ENCODE measurements at places on chromosomes 7 and 10.

GRCh38 chr7:159271781-159272180 lies 127.1 kb upstream of the VIPR2 start:
- no peak for DNase-seq

DNA sequence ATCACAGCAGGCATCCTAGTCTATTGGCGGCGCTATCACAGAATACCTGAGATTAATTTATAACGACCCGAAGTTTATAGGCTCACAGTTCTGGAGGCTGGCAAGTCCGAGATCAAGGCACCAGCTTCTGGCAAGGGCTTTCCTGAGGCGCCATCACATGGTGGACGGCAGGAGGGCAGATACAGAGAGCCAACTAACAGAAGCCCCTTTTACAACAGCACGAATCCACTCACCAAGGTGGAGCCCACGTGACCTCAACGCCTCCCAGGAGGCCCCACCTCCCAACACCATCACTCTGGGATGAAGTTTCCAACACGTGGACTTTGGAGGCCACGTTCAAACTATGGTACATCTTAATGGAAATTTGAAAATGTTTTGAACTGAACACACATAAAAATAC lies 255.3 kb downstream of the ELFN1 start:
- DNase-seq = no peak

- no peak for DNase-seq
Measured at GRCh38 chr7:156616269-156617202, 24.0 kb upstream of the RNF32 start.

DNA sequence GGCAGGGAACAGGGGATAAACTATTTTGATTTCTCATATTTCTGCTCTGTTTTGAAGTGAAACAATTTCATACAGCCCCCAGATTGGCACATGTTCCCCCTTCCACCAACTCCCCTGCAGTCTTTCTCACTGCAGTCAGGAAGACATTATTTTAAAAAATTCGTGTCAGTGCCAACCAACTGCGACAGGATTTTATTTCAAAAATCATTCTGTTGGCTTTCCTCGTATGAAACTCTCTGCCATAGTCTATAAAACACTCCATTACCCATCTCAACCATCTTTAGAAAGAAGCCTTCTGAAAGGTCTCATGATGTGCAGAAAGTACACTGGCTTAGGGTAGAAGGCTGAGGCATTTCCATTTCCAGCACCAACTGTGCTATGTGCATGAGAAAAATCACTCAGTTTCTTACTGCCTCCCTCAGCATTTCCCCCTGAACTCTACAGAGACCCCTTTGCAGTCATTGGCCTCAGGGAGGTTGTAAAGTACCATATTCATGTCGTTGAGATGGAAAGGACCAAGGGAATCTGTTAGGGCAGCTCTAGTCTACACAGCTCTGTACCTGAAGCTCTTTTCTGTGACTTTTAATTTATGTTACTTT lies 46.9 kb downstream of the STEAP1B start:
- DNase-seq = peak; percentile 68

DNA sequence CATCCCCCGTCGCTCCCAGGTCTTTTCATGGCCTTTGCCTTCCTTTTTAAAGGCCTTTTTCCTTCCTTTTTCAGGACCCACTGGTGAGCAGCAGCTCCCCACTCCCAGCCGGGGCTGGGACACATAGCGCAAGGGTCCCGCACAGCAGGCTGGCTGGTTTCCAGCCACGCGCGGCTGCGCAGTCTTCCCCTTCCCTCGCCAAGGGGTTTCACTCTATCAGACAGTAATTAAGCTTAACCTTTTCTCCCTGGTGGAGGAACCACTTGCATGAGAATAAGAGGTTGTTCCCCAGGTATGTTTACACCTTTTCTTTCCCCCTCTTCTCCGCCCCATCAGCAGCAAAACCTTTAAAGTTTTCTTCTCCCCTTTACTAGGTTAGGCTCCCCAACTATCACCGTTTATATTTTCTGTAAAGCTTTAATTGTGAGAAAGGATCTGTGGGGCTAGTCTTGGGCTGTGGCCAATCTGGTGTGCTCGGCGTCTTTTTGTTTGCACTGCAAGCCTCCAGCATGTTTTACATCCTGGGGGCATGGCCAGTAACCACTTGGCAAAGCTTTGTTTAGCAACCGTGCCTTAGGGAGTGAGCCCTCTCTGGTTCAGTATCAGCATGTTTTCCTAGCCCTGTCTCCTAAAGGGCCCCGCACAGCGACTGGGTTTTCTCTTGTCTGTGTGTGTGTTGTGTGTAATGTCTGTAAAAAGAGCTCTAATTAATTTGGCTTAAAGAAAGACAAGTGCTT lies 219.6 kb downstream of the PHF14 start:
- no peak for DNase-seq

DNA sequence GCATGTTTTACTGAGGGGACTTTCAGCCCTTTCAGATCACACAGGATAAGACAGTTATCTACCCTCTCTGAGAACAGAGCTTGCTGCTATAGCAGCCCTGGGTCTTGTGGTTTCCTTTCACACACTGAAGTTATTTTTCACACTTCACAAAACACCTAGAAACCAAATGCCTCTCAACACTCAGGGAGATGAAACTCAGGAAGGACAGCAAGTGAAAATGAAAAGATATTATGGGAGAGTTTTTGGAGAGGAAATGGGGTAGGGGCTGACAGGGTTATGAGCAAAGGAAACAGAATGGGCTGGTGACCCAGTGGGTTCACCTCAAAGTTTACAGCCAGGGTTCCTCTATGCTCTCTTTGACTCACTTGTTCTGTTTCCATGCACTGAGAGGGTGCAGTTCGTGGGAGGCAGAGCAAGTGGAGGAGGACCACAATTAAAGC lies 17.0 kb upstream of the GIMAP2 start:
- no peak for DNase-seq

DNA sequence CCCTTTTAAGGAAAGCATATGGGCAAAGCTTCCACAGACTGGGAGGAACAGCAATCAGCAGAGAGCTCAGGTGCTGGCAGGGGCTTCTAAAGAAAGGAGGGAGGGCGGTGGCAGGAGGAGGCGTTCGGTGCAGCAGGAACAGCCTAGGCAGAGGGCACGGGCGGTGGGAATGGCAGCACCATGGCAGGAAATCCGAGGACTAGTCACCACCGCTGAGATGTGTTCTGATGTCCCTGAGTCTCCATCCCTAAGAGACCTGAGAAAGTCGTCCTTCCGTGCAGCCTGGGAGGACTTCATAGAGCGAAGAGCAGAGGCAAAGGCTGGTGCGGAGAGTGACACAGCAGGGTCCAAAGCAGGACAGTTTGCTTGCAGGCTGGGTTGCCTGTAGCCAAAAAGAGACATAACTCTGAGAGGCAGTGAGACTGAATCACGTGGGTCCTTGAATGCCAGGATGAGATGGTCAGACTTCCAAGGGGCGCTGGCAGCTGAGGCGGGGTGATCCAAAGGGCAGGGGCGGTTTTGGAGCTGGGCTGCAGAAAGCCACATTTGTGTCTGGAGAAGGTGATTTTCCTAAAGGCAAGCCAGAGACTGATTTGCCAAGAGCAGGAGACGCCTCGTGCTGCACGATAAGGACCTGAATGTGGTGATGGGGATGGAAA lies 35.8 kb upstream of the GRID1 start:
- DNase-seq = no peak

GRCh38 chr10:133253361-133253955 lies 15.8 kb downstream of the VENTX start:
- no peak for DNase-seq

DNA sequence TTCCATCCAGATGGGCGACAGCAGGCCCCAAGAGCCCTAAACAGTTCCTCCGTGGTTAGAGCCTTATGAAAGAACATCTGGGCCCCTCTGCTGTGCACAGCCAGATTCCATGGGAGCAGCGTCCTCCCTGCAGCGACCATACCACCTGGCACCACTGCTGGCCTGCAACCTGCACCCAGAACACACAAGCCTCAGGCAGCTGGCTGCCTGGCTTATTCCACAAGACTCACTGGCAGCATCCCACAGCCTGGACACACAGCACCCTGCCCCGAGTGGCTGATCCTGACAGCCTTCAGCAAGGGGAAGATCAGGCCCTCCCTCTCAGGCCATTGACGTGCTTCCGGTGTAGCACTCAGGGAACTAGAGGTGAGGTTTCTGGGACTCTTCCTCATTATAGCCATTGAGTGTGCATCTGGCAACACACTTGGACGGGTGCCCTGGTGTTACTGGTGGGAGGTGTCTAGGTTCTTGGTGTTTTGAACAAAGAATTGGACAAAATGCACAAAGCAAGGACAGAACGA lies 33.7 kb upstream of the ERCC6 start:
- DNase-seq = no peak

- no peak for DNase-seq
Measured at GRCh38 chr7:103418241-103418640, 27.8 kb downstream of the SLC26A5 start.

- no peak for DNase-seq
Measured at GRCh38 chr10:32437334-32437733, 8.6 kb upstream of the CCDC7 start.

- DNase-seq = no peak
Measured at GRCh38 chr10:98577578-98577977, 130.8 kb upstream of the HPS1 start.

DNA sequence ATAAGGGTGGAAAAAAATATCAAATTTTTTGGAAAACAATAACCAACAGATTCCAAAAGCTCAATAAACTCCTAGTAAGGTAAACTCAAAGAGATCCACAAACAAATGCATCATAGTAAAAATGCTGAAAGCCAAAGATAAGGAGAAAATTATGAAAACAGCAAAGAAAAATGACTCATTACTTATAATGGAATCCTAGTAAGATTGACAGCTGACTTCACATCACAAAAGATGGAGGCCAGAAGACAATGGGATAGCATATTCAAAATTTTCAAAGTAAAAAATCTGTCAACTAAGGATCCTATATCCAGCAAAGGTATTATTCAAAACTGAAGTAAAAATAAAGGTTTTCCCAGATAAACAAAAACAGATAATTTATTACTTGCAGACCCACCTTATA lies 183.4 kb upstream of the VIPR2 start:
- peak; percentile 9 for DNase-seq

DNA sequence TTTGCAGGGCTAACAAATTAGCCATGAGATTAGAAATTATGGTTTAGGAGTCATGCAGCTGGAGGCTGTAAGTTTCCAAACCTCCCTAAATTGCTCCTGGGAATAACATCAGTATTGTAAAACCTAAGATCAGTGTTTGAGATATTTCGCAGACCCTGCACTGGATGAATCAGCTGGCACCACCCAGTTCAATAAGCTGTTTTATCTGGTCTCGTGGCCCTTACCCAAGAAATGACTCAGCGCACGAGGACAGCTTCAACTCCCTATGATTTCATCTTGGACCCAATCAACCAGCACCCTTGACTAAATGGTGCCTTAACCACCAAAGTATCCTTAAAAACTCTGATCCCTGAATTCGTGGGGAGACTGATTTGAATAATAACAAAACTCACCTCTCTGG lies 482.0 kb upstream of the PCDH15 start:
- no peak for DNase-seq

GRCh38 chr7:42479816-42480633 lies 243.0 kb upstream of the GLI3 start:
- DNase-seq = no peak

DNA sequence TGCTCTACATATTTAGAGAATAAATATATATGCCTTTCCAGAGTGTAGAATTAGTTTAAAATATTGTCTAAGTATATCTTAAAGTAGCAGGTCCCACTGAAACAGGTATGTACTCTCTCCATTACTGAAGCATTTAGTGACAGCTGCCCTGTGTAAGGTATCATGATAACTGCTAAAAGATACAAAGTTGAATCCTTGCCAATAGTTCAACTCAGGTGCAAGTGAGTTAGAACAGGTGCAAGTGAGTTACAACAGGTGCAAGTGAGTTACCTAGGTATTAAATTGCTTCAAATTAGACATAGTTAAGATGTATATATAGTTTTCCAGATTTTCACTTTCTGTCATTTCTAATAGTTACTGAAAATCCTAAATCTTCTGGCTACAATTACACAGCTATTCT lies 119.1 kb downstream of the CNOT4 start:
- DNase-seq = no peak

- DNase-seq = no peak
Measured at GRCh38 chr7:146636033-146636356, 519.4 kb downstream of the CNTNAP2 start.

Measured in OCI-LY7 (cell line).